ENCODE measurements at places on chromosomes 2 and 18.

DNA sequence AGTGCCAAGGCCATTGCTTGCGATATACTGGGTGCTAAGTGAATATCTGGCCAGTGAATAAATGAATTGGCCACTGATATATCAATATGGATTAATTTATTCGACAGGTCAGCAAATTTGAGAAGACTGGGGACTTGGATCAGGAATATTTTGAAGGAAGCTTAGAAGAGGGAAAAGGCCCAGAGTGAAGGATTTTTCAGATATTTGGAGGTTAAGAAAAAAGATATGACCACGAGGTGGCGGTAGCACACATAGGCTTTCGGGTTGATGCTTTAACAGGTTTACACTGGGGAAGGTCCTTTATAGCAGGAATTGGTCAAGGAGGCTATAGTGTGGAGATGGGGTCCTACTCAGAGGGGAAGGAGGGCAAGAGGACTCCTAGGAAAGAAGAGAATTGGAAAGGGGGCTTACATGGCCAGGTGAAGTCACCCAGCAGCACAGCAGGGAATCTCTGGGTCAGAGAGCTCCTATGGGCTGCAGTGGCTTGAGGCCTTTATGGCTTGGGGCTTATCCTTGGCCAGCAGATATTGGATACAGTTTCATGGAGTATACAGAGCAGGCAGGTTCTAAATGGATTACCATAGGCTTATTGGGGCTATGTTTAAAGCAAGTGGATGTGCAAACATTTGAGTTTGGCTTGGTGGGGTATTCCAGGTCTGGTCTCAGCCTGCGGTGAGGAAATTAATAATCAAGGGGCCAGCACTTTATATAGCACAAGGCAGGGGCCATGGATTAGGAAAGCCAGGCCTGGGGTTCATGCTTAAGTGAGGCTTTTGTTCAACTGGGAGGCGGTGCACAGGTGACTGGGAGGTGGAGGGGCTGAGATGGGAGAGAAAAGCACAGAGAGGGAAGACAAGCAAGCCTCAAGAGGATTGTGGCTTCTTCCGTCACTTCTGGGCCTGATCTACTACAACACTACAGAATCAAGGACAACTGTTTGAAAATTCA is 9.7 kb downstream of the IL1RN start:
- peak; percentile 33 for DNase-seq

DNA sequence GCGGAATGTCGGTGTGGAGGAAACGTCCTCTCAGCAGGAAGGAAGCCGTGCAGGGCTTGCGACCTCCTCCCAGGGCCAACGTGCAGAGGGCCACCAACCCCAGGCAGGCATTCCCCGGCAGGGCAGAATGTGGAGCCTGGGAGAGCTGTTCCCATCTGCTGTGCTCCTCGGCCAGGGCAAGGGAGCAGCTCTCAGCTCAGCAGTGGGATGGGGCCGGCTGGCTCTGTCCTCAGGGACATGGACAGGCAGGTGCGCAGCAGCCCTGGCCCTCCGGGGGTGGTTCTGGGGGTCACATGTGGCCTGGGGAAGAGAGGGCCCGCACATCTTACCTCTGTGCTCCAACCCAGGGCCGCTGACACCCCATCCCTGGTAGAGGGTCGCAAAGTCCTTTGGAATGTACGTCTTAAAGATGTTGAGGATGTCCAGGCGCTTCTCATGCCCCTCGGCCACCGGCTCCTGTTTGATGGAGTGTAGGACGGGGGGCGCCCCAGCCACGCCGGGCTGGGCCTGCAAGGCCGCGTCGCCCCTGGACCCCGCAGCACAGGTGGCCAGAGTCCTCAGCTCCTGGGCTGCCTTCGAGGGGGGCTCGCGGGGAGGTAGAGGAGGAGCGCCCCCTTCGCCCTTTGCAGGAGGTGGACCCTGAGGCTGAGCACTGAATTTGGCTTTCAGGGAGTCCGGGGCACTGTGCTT is 116.4 kb downstream of the ZNF516 start:
- no peak for DNase-seq

DNA sequence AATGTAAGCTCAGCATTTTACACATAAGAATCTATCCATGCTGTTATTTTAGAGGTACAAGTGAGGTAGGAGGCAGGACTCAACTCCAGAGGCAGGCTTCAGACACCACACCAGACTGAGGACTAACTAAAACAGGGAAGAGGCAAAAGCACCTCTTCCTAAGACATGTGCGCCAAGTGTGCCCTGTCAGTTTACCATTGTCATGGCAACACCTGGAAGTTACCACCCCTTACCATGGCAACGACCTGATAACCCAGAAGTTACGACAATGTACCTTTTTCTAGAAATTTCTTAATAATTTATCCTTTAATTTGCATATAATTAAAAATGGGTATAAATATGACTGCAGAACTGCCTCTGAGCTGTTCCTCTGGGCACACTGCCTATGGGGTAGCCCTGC is 160.1 kb downstream of the FAM124B start:
- DNase-seq = no peak

- no peak for DNase-seq
These were observed 129.7 kb downstream of the RTP5 start for GRCh38 chr2:241999184-241999583.

GRCh38 chr2:53768242-53768542 is 588 bp downstream of the CHAC2 start:
- no peak for DNase-seq

All from fibroblast of skin of abdomen (primary cell).